Activated naive CD8-positive, alpha-beta T cell treated with anti-CD3 and anti-CD28 coated beads for 36 hours (primary cell): ENCODE measurements at places on chromosomes 7 and 10. TPM values are rescaled to one million over a fixed set of nuclear protein-coding genes. Genes with fewer than 3 reads are reported as not detected.

The HTR5A gene
- total RNA-seq = not detected

- no peaks in the 10 kb centered on the region for H3K4me1 ChIP-seq
- H3K27me3 ChIP-seq = peaks cover 22% of the 10 kb centered on the region
- H3K36me3 ChIP-seq = no peaks in the 10 kb centered on the region
- no peak for DNase-seq
- H3K4me3 ChIP-seq = no peak overlapping the region
Measured at GRCh38 chr10:98299341-98299740, 31.3 kb upstream of the LOXL4 start.

GRCh38 chr7:16697507-16698199 lies 51.7 kb downstream of the BZW2 start:
- no peak for DNase-seq
- H3K36me3 ChIP-seq = peaks cover 52% of the 10 kb centered on the region
- no peak overlapping the region for H3K4me3 ChIP-seq
- H3K4me1 ChIP-seq = peaks cover 7% of the 10 kb centered on the region

- H3K4me1 ChIP-seq = peaks cover 86% of the 10 kb centered on the region
- peaks cover 55% of the 10 kb centered on the region for H3K36me3 ChIP-seq
- H3K27ac ChIP-seq = peak overlapping the region; percentile 99
- H3K27me3 ChIP-seq = no peaks in the 10 kb centered on the region
- no peak for DNase-seq
Measured at GRCh38 chr7:150479023-150479716, 28.7 kb downstream of the GIMAP8 start.

- no peak overlapping the region for H3K4me3 ChIP-seq
- H3K27ac ChIP-seq = no peak overlapping the region
- H3K4me1 ChIP-seq = no peaks in the 10 kb centered on the region
Measured at GRCh38 chr10:126906704-126907422, 1.6 kb downstream of the DOCK1 start.

DNA sequence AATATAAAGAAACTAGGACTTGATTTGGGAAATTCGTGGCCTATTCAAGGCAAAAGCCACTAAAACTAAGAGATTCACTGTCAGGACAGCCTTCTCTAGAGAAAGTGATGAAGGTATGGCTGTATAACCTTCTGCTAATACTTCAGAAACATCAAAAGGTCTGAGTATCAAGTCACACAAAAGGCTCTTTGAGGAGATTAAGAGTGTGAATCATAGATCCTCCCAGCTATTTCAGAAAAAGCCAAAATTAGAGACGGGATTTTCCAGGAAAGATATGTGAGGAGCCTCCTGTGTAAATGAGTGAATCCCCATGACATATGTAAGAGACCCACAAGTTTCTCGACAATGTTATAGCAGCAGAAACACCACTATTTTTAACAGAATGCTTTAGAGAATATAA lies 56.2 kb downstream of the UBE3C start:
- H3K27me3 ChIP-seq = no peaks in the 10 kb centered on the region
- no peak overlapping the region for H3K4me3 ChIP-seq
- DNase-seq = no peak
- peak overlapping the region; percentile 14 for H3K27ac ChIP-seq
- peaks cover 42% of the 10 kb centered on the region for H3K36me3 ChIP-seq
- peaks cover 2% of the 10 kb centered on the region for H3K4me1 ChIP-seq

DNA sequence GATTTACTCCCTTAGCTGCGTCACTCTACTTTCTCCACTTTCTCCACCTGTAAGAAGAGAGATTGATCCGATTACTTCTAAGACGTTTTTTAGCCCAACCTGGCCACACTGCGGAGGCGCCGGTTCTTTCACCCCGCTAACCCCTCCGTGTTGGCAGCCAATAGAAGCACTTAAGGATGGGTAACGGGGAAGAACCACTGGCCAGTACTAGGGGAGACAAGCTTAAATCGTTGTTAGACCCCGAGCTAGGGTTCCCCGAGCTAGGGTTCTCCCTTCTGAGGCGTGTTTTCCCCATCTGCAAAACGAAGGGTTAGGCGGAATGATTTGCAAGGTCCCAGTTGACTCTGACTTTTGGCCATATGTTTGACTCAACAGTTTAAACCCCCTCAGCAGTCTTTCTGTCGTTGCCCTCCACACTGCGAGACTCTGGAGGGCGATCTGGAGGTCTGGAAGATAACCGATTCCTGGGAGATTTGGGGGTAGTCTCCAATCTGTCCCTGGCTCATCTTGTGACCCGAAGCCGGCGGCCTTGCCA lies 644 bp downstream of the UMAD1 start:
- peaks cover 29% of the 10 kb centered on the region for H3K4me1 ChIP-seq
- no peak for DNase-seq
- H3K27ac ChIP-seq = peak overlapping the region; percentile 100
- peak overlapping the region; percentile 95 for H3K4me3 ChIP-seq

- no peak overlapping the region for H3K27ac ChIP-seq
- no peak for DNase-seq
- no peak overlapping the region for H3K4me3 ChIP-seq
- H3K4me1 ChIP-seq = no peaks in the 10 kb centered on the region
Measured at GRCh38 chr10:58903071-58903470, 273.4 kb upstream of the PHYHIPL start.

GRCh38 chr10:42982891-42983506 lies 93.9 kb upstream of the RET start:
- H3K36me3 ChIP-seq = no peaks in the 10 kb centered on the region
- H3K27me3 ChIP-seq = no peaks in the 10 kb centered on the region
- H3K4me3 ChIP-seq = no peak overlapping the region
- H3K27ac ChIP-seq = no peak overlapping the region
- no peak for DNase-seq

The MINDY4 gene
- total RNA-seq = 1.6 TPM

DNA sequence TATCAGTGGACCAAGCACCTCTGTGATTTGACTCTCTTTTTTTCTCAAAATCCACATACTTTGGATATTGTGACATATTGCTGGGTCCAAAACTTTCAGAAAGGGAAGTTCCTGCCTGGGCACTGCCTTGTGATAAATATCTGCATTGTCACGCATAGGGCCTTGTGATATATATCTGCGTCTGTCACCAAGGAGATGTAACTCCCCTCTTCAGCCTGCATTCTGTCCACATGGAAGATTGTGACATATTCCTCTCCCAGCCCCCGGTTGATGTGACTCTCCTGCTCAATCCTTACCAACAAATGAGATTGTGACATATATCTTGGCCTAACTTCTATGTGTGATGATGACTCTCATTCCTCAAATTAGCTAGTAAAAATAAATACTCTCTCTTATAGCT lies 25.4 kb upstream of the ZNF107 start:
- no peak overlapping the region for H3K4me3 ChIP-seq
- H3K36me3 ChIP-seq = no peaks in the 10 kb centered on the region

DNA sequence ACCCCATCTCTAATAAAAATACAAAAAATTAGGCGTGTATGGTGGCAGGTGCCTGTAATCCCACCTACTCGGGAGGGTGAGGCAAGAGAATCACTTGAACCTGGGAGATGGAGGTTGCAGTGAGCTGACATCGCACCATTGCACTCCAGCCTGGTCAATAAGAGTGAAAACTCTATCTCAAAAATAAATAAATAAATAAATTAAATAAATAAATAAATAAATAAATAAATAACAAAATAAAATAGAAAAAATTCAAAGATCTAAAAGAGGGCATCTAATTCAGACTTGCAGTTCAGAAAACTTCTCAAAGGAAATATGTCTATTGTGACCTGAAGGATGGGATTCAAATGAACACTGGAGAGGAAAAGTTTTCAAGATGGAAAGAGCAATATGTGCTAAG lies 1085.1 kb downstream of the SORCS3 start:
- no peaks in the 10 kb centered on the region for H3K27me3 ChIP-seq
- no peak overlapping the region for H3K27ac ChIP-seq
- H3K4me1 ChIP-seq = no peaks in the 10 kb centered on the region
- DNase-seq = no peak

The COL17A1 gene
- not detected for total RNA-seq

GRCh38 chr10:43226851-43227845 lies 39.7 kb downstream of the RASGEF1A start:
- H3K4me1 ChIP-seq = peaks cover 21% of the 10 kb centered on the region
- H3K27ac ChIP-seq = no peak overlapping the region
- peaks cover 21% of the 10 kb centered on the region for H3K27me3 ChIP-seq

GRCh38 chr7:69600710-69601519 lies 2.6 kb downstream of the AUTS2 start:
- H3K4me3 ChIP-seq = no peak overlapping the region
- no peaks in the 10 kb centered on the region for H3K36me3 ChIP-seq
- no peak for DNase-seq

The ZNF37A gene
- 19.0 TPM for total RNA-seq

The MSS51 gene
- 1.4 TPM for total RNA-seq

DNA sequence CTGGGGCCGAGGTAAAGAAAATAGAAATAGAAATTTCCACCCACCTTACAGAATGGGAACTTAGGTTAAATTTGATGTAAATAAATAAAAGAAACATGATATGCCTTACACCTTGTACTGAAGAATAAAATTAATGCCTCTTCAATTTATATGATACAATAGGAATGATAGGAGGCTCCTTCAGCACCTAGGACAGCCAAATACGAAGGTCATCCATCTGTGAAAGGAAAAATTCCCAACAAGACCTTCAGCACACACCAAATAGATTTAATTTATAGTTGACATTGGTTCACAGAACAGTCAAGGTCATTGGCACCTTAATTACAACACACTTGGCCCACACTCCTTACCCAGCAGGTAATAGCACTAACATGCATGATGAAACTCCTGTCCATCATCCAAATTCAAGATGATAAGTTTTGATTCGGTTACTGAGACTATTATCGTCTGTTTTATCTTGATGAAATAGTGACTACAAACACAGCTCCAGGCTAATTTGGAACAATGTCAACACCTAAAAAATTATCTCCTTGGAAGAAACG lies 250.9 kb downstream of the SNX13 start:
- H3K27ac ChIP-seq = no peak overlapping the region
- no peaks in the 10 kb centered on the region for H3K27me3 ChIP-seq
- no peaks in the 10 kb centered on the region for H3K36me3 ChIP-seq
- no peaks in the 10 kb centered on the region for H3K4me1 ChIP-seq
- H3K4me3 ChIP-seq = no peak overlapping the region

DNA sequence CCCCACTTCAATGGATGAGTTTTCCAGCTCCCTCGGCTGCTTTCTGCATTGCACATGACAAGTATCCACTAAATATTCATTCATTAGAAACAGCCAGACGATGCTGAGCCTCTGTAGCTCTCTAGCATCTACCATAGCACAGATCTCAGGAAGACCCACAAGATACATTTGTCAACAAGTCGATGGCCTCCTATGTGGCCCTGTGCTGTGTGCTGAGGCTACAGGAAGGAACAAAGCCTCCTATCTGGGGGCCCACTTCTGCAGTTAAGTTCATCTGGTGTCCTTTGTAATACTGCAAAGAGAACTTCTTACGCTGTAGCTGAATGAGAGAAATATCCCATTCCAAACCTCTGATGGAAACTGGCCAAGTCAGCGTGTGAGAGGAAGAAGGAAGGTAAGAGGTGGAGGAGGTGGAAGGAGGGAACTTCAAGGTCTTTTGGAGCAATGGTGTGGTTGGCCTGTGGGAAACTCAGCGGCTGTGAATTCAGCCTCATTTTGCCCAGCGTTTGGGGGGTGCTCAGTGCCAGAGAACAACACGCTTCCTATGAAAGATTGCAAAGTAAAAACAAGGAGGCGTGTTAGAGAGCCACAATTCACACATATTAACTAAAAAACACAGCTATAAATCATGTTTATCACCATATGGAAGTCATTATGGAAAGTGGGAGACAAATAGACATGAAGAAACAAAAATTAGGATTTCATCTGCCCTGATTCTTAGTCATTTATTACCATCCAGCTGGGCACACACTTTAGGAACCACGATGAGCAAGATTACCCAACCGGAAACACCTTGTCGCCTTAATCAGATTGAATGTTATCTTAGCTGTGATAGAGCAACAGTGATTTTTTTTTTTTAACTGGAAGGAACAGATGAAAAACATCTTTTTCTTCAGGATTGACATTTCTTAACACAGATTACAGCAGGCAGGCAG lies 62.2 kb upstream of the USP6NL start:
- no peaks in the 10 kb centered on the region for H3K27me3 ChIP-seq
- DNase-seq = no peak
- no peak overlapping the region for H3K4me3 ChIP-seq
- no peak overlapping the region for H3K27ac ChIP-seq
- H3K4me1 ChIP-seq = peaks cover 25% of the 10 kb centered on the region
- no peaks in the 10 kb centered on the region for H3K36me3 ChIP-seq

DNA sequence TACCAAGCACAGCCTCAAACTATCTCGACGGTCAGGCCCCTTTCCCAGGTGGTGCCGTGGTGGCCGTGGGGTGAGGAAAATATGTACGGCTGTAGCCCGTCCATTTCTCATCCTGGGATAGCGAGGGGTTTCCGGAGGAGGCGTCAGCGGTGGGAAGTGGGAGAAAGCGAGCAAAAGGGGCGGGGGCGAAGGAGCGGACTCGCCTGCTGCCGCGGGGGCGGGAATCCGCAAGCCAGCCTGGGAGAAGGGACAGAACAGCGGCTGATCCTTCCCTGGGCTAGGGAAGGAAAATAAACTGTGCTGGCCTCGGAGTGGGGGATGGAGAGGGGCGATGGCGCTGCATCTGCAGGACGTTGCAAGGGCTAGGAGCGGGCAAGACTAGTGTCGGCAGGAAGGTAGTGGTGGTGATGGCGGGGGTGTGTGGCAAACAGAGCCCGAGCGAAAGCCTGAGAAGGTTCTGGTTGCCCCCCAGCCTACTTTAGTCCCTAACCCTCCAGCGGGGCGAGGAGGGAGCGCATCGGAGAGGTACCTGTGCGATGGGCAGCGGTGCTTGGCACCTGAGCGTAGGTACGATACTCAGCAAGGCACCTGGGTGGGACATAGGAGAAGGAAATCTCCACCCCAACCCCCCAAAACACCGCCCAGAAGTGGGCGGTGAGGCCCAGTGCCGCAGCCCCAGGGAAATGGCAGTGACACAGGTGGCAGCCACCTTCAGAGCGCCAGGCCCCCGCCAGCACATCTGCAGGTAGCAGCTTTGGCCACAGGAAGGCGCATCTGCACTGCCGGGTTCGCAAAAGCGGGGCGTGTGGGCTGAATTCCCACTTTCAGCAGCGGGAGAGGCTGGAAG lies 49.9 kb upstream of the STEAP1B start:
- peak; percentile 45 for DNase-seq
- H3K4me3 ChIP-seq = peak overlapping the region; percentile 66
- no peaks in the 10 kb centered on the region for H3K36me3 ChIP-seq
- H3K27me3 ChIP-seq = peaks cover 82% of the 10 kb centered on the region

- no peak overlapping the region for H3K27ac ChIP-seq
- H3K4me1 ChIP-seq = peaks cover 5% of the 10 kb centered on the region
- no peaks in the 10 kb centered on the region for H3K36me3 ChIP-seq
- H3K4me3 ChIP-seq = no peak overlapping the region
Measured at GRCh38 chr10:99393036-99393435, 37.4 kb downstream of the GOT1 start.

The AKR1D1 gene
- not detected for total RNA-seq

The PLAC9 gene
- not detected for total RNA-seq

DNA sequence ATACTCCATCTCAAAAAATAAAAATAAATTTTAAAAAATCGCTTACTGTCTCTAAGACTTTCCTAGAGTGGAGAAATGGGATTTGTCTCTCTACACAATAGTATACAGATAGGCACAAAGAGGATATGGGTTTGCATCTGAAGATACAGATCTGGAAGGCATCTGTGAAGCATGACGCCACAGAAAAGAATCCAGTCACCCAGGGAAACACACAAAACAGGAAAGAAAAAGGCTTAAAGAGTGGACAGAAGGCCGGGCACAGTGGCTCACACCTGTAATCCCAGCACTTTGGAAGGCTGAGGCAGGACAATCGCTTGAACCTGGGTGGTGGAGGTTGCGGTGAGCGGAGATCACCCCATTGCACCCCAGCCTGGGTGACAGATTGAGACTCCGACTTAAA lies 61.3 kb downstream of the SKIDA1 start:
- no peak overlapping the region for H3K27ac ChIP-seq
- H3K4me1 ChIP-seq = no peaks in the 10 kb centered on the region
- no peak overlapping the region for H3K4me3 ChIP-seq
- H3K36me3 ChIP-seq = no peaks in the 10 kb centered on the region

GRCh38 chr7:138854115-138854645 lies 56.2 kb upstream of the ATP6V0A4 start:
- no peak overlapping the region for H3K27ac ChIP-seq
- H3K4me3 ChIP-seq = no peak overlapping the region
- no peak for DNase-seq
- H3K27me3 ChIP-seq = no peaks in the 10 kb centered on the region
